Cerebellum (tissue), 4 donors: ENCODE measurements at places on chromosomes 3 and 15.
A peak's percentile ranks its signal among the peaks of the same experiment; 100 is the strongest.

DNA sequence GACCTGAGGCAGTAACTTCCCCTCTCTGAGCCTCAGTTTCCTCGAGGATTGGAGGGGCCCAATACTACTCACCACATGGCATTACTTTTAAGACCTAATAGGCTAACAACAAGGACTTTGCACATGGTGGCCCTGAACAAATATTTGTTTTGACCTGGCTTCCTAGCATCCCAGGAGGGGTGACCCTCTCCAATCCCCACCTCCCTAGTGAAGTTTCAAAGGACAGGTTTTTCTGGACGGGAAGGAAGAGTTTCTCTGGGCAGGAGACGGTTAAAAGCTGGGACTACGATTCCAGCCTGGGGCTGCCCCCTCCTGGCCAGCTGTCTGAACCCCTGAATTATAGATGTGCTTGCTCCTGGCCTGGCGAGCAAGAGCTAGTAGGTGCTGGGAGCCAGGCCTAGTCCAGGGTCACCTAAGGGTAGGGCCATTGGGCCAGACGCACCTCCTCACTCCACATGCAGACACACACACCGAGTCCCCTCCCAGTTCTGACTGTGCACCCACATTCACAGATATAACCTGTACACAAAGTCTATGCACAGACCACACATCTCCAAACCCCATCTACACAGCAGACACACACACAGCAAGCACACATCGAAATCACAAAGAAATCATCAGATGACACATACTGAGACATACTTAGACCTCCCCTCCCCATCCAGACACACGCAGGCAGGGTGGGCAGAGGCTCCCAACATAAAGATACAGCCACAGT, 2.7 kb upstream of the ISL2 start:
- no peak for DNase-seq

- no peak for DNase-seq
Measured at GRCh38 chr3:76943671-76944070, 96.2 kb upstream of the ROBO2 start.

GRCh38 chr15:100433304-100433703, 91.5 kb upstream of the ADAMTS17 start:
- no peak for DNase-seq

- peak; percentile 49 for DNase-seq
Measured at GRCh38 chr15:51621936-51622603, 501 bp downstream of the DMXL2 start.

DNA sequence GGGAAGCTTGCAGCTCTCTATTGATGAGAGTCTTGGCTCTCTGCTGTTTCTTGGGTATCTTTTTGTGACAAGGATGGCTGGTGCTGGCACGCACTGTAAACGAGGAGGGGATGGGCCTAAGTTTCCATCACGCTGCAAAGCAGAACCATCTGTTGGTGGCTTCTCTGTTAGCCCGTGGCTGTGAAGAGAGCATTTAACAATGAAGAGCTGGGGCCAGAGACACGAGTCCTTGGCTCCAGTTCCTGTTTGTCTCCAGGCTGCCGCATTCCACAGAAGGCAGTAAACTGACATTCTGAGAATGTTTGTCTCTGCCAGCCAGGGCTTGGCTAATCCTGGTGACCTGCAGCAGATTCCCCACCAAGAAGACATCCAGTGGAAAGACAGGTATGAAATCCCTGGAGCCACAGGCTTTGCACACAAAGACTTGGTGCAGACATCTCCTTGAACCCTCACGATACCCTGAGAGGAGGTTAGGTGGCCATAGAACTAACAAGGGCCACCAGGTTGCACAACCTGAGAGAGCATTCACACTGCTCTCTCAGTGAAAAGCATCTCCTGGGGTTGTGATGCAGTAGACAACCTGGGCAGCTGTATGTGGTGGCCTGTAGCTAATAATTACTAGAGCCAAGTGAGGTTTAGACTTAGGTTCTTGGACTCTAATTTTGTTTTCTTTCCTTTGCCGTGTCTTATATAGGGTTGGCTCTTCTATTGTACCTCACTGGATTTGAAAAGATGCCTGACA, 130.9 kb downstream of the ASB7 start:
- peak; percentile 81 for DNase-seq

DNA sequence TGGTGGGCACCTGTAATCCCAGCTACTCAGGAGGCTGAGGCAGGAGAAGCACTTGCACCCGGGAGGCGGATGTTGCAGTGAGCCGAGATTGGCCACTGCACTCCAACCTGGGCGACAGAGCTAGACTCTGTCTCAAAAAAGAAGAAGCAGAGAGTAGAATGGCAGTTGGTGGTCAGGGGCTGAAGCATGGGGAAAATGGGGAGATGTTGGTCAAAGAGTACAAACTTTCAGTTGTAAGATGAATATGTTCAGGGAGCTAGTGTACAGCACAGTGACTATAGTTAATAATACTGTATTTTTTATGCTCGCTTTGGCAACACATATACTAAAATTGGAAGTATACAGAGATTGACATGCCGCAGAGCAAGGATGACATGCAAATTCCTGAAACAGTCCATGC, 41.5 kb downstream of the PCNP start:
- no peak for DNase-seq

DNA sequence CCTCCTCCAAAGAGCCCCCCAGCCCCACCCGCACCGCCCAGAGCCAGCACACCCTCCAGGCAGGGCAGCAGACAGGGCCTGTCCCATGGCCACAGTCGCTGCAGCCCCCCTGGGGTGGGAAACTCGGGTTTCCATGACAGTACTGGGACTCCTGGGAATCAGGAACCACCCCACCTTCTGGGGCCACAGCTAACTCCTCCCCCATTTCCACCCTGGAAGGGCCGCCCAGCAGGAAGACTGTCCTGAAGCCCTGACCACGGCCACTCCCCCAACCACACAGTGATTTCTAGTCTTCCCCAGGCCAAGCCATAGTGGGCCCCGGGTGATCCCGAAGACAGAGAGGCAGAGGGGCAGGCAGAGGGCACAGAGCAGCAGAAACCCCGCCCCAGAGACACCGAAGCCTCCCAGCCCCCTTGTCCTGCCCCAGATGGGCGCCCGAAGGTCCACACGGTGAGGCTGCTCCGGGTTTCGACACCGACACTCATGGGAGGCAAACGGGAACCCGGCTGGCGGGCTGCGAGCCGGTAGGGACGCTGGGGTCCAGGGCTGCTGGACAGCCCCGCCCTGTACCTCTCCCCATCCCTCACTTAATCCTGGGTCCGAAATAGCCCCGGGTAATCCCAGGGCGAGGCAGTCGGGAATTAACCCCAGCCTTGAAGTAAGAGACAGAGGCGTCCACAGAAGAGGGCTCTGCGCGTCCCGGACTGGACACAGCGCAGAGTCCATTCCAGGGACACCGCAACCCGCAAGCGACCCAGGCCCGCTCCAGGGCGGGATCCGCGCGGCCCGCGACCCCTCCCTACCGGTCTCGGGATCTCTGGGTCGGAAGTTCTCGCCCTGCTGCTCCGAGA, 138.4 kb downstream of the NUP210 start:
- no peak for DNase-seq

DNA sequence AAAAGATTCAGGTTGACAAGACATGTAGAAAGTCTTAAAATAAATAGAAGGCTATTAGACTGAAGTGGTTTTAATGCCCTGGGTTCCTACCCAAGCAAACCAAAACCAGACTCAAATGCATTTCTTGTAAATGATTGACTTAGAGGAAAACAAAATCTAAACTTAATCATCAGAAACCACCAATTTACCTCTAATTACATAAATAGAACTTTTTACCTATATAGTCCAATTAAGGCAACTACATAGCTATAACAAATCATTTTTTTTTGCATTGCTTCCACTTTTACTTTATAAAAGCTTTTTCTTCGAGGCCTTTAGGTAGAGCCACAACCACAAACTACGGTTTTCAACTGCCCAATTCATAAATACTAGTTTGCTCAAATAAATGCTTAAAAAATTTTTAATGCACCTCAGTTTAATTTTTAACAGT, 231.3 kb upstream of the ARHGEF26 start:
- no peak for DNase-seq

DNA sequence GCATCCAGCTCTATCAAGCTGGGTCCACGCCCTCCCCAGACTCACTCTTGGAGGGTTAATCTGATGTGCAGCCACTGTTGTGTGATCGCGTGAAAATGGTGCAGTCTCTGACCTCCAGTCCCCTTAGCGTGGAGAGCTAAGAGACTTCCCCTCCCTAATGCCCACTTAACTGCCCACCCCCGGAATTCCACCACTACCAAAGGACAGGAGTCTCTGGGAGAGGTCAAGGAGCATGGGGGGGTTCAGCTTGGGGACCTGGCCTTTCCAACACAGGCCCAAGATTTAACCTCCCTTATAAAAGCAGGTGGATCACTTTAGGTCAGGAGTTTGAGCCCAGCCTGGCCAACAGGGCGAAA, 48.8 kb downstream of the CCDC12 start:
- no peak for DNase-seq

GRCh38 chr3:142530296-142530695, 48.2 kb downstream of the ATR start:
- no peak for DNase-seq

- DNase-seq: no peak
Measured at GRCh38 chr15:66429546-66429945, 42.8 kb downstream of the MAP2K1 start.

DNA sequence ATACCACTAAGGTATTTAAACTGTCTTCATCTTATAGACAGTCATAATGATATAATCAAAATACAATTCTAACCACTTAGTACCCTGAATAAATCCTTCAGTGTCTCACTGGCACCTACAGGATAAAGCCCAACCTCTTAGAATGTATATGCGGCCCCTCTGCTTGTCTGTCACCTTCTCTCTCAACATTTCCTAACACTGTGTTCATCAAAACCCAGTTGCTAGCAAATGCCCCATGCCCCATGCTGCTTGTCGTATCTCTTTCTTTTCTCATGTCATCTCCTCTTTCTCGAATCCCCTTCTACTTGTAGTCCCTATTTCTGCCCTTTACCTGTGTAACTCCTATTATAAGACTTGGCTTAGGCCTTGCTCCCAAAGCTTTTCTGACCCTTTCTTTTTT, 24.6 kb upstream of the PLSCR4 start:
- DNase-seq: no peak

DNA sequence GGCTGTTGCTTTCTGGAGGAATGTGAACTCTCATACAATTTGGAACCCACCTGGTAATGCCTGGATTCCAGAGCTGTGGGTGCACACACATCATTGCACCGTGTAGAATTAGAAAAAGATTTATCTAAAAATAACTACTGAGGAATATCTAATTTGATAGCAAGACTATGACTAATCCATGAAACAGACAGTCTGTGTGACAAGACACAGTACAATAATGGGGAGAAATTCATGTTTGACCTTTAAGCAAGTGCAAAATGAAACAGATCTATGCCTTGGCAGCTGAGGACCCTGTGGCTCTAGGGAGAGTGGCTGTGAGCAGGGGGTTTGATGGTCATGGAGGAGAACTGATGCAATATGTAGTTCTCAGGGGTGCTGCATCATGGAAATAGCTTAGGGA, 7.9 kb upstream of the DOCK3 start:
- DNase-seq: no peak

DNA sequence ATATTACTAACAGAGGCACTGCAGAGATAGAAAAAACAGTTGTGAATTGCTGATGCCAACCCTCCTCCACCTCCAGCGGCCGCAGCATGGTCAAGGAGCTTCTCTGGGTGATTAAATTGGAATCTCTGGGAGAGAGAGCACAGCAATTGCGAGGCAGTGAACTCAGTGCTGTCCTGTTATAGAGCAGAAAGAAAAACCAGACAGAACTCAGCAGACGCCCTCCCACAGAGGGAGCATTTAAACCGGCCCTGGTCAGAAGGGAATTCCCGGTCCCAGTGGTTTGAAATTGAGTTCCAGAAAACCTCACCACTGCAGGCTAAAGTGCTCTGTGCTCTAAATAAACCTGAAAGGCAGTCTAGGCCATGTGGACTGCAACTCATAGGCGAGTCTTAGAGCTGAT, 175.4 kb downstream of the SQOR start:
- DNase-seq: no peak

- no peak for DNase-seq
Measured at GRCh38 chr3:190532731-190533203, 18.9 kb downstream of the IL1RAP start.

DNA sequence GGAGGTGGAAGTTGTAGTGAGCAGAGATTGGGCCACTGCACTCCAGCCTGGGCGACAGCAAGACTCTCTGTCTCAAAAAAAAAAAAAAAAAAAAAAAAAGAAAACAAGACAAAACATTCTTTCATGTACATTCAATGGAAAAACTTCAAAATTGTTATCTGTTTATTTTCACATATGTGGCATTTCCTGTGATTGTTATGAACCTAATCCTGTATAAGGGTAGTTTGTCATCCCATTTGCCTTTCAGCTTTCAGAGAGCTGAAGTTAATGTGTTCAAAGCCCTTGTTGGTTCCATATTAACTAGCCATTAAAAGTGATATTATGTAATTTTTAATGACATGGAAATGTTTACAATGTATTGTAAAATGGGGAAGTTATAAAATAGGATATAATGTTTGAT, 17.3 kb upstream of the NCK1 start:
- no peak for DNase-seq

- no peak for DNase-seq
Measured at GRCh38 chr3:14988988-14989394, 41.6 kb downstream of the NR2C2 start.

DNA sequence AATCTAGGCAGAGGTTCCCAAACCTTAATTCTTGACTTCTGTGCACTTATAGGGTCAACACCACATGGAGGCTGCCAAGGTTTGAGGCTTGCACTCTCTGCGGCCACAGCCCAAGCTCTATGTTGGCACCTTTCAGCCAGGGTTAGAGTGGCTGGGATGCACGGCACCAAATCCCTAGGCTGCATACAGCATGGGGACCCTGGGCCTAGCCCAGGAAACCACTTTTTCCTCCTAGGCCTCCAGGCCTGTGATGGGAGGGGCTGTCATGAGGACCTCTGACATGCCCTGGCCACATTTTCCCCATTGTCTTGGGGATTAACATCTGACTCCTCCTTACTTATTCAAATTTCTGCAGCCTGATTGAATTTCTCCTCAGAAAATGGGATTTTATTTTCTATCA, 165.4 kb downstream of the SI start:
- DNase-seq: no peak

GRCh38 chr3:8307545-8308110, 194.0 kb upstream of the LMCD1 start:
- DNase-seq: no peak

DNA sequence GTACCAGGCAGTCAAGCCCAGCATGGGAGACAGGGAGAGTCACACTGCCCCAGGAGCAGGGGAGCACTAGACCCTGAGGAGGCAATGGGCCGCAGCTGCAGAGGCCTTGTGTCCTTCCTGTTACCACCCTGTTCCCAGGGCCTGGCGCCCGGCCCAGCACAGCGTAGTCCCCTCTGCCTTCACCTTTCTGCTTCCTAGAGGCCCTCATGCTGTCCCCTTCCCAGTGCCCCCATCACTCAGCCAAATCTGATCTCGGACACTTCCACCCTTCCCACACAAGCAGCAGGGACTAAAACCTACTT, 6.9 kb upstream of the TBC1D2B start:
- no peak for DNase-seq

DNA sequence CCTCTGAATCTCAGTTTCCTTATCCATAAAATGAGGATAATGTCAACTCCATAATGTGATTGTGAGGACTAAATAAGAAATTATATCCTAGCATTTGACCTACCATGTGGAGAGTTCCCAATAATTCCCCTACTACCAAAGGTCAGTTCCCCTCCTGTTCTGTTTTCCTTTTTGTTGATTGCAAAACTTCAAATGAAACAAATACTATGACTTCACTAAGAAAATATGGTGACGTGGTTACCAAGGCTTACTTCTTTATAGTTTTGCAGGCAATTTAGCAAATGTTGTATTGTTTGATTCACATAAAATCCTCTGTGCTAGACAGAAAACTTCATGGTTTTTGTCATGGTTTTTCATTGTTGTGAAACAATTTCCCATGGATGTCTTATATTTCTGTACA, 153.8 kb upstream of the RORA start:
- DNase-seq: no peak
